ENCODE measurements at places on chromosomes 5 and 9.

DNA sequence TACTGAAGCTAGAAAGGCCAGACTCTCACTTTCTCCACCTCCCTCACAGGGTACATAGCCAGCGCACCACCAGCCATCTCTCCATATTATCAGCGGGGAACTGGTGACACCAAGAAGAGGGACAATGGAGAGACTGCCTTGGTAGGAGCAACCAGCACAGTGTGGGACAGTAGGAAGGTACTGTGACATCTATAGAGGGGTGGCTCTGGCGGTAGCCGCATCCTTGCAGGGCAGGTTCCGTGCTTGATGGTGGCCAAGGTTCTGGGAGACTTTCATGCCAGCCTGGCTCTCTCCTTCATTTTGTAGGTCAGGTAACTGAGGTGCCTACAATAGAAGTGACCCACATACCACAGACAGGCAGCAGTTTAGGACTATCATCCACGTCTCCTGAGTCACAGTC lies 65.5 kb upstream of the SMIM23 start:
- DNase-seq, result no peak

DNA sequence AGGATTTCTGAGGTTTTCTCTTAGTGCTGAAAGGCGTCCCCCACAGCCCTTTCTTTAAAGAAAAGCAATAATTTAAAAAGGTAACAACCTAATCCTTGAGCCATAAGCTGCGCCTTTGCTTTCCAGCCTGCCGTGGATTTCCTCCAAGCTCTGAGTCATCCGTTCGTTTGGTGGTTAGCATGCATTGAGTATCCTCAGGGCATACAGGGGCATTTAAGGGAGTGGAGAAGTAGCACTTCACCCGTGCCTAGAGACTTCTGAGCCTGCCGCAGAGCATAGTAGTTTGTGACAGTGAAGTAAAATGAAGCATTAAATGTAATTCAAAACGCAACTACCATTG lies 892 bp upstream of the TNC start:
- DNase-seq, result peak; percentile 96

GRCh38 chr5:133317558-133317957 lies 265.7 kb downstream of the HSPA4 start:
- no peak for DNase-seq

DNA sequence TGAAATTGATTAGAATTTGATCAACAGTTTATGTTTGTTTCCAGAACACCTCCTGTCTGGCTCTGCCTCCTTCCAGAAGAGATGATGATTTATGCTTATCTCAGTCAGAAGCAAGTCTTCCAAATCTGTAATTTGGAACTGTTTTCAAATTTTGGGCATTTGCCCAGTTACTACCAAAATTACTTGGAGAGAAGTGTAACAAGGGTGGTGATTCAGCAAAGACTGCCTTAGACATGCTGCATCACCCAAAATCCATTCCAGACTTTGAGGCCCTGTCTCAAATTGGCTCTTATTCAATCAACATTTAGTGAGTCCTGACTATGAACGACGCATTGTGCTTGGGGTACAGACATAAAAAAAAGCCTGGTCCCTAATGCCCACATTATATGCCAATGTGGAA lies 89.4 kb downstream of the SH3TC2 start:
- peak; percentile 71 for DNase-seq

DNA sequence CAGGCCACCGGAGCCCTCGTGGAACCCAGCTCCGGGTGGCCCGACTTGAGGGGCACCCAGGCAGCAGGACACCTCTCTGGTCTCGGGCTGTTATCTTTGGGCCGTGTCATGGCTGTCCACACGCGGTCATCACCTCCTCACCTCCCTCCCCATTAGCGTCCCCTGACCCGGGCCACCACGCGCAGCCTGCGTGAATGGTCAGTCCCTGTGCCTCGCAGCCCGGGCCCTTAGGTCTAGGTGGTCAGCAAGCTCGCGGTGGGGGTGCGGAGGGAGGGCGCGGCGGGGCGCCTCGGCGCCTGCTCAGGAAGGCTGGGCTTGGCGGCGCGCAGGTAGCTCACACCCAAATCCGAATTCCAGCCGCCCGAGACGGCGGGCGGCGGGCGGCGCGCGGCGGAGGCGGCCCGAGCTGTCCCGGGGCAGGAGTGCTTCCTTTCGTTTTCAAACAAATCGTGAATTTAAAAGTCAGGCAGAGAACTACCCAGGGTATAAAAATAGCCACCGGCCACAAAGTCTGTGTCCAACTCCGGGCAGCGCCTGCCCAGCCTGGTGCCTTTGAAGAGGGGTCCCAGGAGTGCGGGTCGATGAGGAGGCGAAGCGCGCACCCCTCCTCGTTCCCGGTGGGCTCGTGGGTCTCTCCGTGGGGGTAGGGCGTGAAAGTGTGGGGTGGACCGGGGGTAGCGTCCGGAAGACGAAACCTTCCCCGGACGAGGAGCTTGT lies 1.0 kb upstream of the RXRA start:
- DNase-seq, result peak; percentile 43

DNA sequence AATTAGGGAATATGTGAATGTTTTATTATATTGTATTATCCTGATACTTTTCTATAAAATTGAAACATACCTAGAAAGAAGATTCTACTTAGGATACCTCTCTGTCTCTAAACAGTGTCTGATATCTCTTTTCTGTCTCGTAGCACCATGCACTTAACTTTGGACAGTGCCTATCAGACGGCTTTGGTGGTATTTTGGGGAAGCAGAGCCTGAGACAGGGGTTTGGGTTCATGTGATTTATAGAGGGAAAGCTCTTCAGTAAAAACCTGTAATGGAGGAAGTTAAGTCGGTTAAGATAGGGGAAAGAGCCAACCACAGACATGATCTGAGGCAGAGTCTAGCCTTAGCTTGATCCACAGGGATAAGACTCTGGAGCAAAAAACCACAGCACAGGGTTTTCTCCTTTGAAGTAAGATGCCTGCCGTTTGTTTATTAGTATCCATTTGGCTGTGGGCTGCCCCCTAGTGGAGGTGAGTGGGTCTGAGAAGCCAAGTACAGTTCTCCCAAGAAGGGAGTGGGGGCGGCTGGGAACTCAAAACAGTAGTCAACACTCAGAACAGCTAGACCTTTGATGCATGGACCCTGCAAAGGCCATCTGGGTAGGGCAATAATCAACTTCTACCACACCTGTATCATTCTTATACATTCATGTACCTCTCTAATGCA lies 141.2 kb upstream of the ASTN2 start:
- peak; percentile 7 for DNase-seq

DNA sequence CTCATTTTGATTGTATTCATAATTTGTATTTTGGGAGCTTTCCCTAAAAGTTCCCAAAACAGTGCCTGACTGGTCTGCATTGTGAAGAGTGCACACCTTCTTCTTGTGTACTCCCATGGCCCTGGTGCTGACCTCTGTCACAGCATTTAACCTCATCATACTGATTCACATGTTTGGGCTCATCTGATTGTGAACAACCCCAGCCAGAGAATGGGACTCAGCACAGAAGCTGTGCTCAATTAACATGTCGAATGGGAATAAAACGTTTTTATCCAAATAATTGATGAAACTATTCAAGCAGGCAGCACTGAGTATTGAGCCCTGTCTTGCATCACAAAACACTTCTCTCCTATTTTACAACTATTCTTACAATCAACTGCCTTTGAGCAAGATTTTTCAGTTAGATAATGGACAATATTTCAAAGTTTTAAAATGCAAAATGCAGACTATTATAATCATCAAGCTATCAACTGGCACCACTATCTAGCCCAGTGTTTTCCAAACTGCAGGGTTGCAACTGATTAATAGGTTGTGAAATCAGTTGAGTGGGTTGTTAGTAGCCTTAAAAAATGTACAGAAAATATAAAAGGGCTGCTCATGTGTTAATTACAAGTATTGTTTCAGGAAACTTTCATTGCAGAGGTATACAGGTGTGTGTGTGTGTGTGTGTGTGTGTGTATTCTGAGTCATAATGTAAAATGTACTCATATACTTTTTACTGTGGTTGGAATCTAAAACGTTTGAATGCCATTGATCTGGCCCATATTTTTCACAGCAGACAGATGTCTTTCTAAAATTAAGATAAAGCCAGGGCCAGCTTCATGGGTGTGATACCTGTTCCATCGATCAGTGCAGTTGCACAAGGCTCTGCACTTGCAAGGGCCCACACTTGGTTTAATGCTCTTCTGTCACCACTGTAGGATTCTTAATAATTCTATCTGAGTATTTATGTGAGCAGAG lies 190.5 kb downstream of the PIK3R1 start:
- DNase-seq, result no peak

GRCh38 chr9:91809581-91810285 lies 140.3 kb downstream of the ROR2 start:
- DNase-seq, result no peak

GRCh38 chr5:133323494-133324457 lies 272.0 kb downstream of the HSPA4 start:
- DNase-seq, result no peak

- no peak for DNase-seq
Measured at GRCh38 chr9:20191228-20191840, 402.5 kb upstream of the SLC24A2 start.

- peak; percentile 90 for DNase-seq
Measured at GRCh38 chr5:125093776-125094175, 347.3 kb upstream of the ZNF608 start.

GRCh38 chr5:74546796-74547195 lies 93.7 kb downstream of the ENC1 start:
- DNase-seq, result peak; percentile 37

DNA sequence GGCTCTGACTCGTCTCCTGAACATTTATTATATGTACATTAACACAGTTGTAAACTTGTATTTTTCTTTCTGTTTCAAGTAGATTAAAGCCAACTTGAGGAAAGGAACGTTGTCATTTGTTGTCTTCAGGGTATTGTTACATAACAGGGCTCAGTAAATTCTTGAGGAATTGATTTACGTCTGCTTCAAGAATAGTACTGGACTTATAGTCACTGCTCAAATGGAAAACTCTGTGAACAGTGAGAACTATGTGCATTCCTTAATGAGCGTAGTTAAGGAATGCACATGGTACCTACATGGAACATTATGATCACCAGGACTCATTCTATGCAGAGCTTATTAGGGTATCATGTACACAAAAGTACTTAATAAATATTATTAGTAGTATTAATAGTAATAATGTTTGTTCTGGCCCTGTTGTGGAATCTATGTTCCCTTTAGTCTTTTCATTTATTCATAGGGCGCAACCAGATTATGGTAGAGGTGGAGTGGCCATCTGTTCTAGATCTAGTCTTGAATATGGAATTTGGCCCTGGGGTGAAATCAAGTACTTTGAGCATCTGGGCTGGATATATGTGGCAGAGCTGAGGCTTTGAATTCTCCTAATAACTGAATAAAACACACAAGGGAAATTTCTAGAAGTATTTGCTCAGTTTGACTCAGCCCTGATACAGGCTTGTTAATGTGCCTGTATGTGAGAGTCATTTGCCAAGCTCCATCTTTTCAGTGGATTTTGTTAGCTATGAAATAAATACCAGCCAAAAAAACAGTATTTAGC lies 108.6 kb upstream of the SH3GL2 start:
- DNase-seq, result no peak

DNA sequence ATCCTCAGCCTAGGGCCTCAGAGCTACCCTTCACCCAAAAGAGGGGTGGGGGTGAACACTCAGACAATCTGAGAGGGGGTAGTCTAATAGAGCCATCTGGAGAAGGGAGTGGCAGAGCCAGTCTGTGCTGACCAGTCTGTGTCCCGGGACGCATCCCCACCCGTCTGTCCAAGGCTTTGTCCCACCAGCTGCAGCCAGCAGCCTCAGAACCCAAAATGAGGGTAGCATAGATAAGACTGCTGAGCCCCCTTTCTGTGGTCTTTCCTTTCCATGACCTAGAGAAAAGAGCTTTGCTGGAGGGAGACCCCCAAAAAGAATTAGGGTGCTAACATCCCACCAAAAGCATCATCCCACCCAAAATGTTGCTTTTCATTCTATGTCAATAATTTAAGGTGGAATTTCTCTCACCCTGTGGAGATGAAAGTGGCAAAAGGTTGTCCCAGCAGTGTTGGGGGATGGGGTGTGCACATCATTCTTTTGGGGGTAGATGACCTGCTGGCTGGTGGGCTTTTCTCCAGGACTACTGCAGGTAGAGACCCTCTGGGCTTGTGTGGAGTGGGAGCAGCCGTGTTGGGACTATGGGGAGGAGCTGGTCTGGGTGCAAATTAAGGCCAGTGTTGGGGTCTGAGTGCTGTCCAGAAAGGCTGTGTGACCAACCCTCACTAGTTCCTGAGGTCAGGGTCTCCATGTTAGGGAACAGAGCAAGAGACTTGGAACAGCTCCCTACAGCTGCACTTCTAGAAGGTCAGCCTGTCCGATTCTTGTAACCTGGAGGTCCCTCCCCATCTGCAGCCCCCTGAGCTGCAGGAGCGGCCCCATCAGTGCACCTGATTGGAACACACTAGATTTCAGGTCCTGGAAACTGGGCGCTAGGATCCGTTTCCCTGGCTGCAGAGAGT lies 19.9 kb downstream of the URM1 start:
- DNase-seq, result no peak

DNA sequence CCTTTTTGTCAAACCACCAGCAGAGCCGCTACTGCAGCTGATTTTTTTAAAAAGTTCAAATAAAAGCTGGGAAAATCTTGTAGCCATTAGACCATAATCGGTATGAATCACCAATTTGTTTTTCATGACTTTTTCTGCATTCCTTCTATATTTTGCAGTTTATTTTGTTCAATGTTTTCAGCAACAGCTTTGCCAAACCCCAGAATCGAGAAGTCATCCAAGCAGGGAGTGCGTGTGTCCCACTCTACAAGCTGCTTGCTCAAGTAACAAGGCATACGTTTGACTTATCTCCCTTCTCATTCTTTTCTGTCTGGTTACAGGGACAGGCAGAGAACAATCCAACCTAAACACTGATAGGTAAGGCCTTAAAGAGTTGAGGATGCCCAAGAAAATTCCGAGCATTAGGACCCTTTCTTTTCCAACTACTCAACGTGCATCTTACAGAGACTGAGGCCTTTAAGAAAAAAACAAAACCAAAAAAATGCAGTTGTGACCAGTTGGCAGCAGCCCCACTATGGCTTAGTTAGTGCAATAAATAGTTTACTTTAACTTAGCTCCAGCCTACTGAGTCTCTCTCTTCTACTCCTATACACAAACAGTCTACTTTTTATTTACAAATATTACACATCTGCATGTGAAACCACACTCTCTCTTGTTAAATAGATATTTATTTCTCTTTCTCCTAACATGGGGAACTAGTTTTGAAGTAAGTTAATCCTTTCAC lies 134.7 kb upstream of the SLIT3 start:
- peak; percentile 51 for DNase-seq

GRCh38 chr5:124454081-124454480 lies 292.4 kb downstream of the ZNF608 start:
- peak; percentile 57 for DNase-seq
